Stimulated activated CD8-positive, alpha-beta memory T cell treated with anti-CD3 and anti-CD28 coated beads, Interleukin-7, amount 100 ng/mL, for 1 hour (primary cell): ENCODE measurements at places on chromosomes 2 and 18.

DNA sequence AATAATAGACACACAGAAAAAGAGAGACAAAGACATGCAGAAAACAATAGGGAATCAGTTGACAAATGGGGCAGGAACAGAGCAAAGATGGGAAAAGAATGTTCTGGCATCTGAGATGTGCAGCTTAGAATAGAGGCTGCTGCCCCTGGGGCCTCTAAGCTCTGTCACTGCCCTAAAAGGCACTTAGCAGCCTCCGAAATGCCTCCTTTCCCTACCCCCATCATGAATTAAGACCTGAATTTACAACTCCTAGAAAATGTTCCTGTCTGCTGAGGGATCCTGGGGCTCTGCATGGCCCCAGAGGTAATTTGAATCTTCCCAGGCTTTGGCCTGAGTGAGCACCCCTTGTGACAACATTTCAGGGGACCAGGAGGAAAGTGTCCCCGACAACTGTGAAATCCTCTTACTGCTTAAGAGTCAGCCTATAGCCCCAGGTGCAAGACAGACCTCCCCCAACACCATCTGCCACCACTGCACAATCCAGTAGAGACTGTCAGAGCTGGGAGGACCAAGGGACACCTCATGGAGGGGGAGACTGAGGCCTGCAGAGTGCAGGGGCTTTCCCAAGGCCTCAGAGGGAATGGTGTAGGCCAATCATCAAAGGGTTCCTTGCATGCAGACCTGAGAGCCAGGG lies 24.8 kb downstream of the MRPL35 start:
- DNase-seq: no peak

GRCh38 chr2:11582612-11582861 lies 48.7 kb downstream of the GREB1 start:
- no peak for DNase-seq

DNA sequence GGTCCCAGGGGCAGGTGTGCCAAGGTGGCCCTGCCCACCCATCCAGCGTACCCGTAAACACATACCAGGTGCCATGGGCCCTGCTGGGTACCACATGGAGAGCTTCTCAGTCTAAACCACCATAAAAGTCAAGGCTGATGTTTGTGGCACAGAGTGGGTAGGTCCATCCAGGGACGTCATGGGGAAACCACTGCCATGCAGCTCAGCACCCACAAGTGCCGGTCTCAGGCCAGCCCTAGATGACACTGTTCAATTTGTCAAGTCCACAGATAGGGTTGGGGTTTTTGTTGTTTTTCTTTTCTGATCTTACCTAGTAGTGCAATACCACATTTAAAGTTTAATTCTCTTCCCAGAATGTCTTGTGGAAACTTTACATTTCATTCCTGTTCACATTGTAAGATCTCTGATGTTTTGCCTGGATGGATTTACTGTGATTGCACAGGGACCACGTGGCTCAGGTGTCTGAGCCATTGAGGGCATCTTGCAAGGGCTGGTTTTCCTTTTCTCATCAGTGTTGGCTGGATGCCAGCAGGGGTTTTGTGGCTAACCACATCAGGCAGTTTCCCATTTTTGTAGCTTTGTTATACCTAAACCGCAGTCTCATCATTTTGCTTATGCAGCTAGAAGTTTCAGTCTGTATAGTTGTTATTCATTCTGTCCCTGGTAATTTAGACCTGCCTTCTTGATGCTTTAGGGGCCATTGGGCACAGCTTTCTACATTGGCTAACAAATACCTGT lies 64.7 kb downstream of the STK25 start:
- peak; percentile 88 for DNase-seq

DNA sequence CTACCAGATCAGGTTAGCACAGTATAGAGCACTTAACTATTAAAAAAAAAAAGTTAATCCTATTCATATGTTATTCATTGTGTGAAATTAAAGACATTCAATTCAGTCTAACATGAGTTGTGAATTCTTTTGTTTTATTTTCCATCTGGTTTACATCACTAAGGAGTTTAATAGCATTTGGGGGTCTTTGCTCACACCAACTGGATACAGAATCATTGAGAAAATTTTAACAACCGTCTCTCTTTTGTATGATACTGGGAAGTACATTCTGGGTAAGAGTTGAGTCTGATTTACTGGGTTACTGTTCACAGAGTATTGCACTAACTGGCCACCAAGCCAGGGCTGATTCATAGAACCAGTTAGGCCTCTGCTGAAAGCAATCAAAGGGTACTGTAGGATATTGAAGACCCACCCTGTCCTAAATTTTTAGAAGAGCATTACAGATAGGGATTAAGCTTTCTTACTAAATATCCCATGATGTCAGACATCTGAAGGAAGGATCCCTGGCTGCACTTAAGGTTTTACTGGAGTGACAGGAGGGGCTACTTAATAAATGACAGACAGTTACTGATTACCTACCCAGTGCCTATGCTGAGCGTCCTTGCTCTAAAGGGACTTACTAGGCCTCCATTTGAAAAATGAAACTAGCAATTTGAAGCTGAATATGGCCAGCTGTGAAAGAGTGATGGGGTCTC lies 387.9 kb downstream of the SETBP1 start:
- DNase-seq: no peak
